ENCODE measurements at places on chromosomes 3 and 15. TPM values are rescaled to one million over a fixed set of nuclear protein-coding genes. Genes with fewer than 3 reads are reported as not detected.

AGBL1 gene
- not detected for total RNA-seq

GRCh38 chr3:81851176-81851575, 89.7 kb upstream of the GBE1 start:
- peak; percentile 24 for DNase-seq

GRCh38 chr3:152339881-152340505, 71.3 kb downstream of the MBNL1 start:
- no peak for DNase-seq

- DNase-seq: no peak
These were observed 114.3 kb downstream of the TGFBR2 start for GRCh38 chr3:30720586-30721313.

GRCh38 chr3:127404221-127405009, 116.6 kb upstream of the PRR20G start:
- DNase-seq: no peak

P2RY13 gene
- not detected for total RNA-seq
